ENCODE measurements at places on chromosomes 7 and 10. TPM values are rescaled to one million over a fixed set of nuclear protein-coding genes. Genes with fewer than 3 reads are reported as not detected.

- H3K4me3 ChIP-seq, result no peak overlapping the region
- H3K4me1 ChIP-seq, result peaks cover 14% of the 10 kb centered on the region
- H3K36me3 ChIP-seq, result no peaks in the 10 kb centered on the region
- no peak overlapping the region for H3K27ac ChIP-seq
- H3K27me3 ChIP-seq, result no peaks in the 10 kb centered on the region
Observed at GRCh38 chr10:323651-324293, 188.5 kb downstream of the ZMYND11 start.

DNA sequence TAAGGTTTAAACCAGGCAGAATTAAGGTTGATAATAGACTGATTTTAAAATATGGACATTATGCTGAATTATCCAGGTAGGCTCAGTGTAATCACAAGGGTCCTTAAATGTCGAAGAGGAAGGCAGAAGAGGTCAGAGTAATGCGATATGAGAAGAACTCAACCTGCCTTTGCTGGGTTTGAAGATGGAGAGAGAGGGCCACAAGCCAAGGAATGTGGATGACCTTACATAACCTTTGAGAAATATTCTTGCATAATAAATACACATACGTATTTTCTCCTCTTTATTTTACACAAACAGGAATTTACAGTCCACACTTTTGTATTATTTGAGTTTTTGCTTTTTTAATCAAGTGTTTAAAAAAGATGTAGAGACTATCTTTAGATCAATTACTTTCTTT, 88.5 kb downstream of the ST7 start:
- H3K4me1 ChIP-seq, result no peaks in the 10 kb centered on the region
- H3K27me3 ChIP-seq, result no peaks in the 10 kb centered on the region
- no peak for DNase-seq

DNA sequence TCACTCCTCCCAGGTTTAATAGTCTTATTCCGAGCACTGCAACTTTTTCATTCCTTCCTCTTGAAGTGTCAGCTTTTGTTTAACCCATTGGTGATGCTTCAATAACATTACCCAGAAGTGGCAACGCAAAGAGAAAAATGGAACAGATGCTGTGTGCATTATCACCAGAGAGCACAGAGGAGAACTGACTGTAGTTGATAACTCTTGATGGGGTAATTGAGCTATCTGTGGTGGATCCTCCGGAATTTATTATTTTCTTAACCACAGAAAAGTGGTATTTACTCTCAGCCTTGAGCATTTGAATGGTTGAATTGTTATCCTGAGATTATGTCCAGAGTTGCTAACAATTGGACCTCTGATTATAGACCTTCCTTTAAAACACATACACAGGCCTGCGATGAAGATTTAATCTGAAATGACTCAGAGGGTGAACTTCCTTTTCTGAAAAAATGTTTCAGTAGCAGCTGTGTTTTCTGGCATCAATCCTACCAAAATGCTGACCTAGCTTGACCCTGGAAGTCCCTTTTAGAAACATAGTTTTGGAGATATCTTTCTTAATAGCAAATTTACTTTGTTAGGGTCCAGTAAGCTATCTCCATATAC, 1584.4 kb upstream of the LRRTM3 start:
- no peak overlapping the region for H3K4me3 ChIP-seq
- H3K4me1 ChIP-seq, result no peaks in the 10 kb centered on the region
- H3K36me3 ChIP-seq, result no peaks in the 10 kb centered on the region

DNA sequence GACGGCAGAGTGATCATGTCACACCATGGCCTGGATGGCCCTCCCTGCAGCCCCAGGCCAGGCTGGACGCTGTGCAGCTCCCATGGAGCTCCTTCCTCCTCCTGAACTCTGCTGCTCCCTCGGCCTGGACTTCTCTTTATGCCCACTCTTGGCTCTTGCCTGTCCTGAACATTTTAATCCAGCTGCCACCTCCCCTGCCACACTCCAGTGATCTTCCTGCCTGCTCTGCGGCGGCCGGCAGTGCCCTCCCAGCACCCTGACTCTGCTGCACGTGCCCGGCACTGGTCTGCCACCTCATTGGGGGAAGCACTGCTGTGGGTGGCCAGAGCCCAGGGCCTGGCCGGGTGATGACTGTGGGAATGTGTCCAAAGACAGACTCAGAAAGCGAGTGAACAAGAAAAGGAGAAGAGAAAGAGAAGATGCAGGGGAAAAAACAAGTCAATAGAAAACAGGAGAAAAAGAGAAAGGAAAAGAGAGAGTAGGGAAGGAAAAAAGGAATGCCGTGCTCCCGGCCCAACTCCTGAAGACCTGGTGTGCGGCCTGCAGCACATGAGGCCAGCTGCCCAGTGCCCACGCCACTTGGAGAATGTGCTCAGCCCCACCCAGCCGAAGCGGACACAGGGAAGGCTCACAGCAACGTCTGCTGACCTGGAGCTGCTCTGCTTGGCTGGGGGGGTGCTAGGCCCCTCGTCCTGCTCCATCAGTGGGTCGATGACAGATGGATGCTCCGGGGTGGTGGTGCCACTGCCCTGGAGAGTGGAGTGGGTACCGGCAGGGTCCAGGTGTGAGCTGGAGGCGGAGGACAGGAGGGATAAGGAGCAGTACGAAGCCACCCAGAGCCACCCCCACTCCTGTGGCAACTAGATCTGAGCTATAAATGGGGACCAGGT, 115.9 kb downstream of the DLG5 start:
- no peak overlapping the region for H3K4me3 ChIP-seq
- H3K27me3 ChIP-seq, result no peaks in the 10 kb centered on the region
- DNase-seq, result no peak

GRCh38 chr10:49000437-49001398, 61.1 kb upstream of the LRRC18 start:
- H3K4me1 ChIP-seq, result no peaks in the 10 kb centered on the region
- no peak overlapping the region for H3K4me3 ChIP-seq
- H3K27ac ChIP-seq, result no peak overlapping the region
- no peak for DNase-seq
- no peaks in the 10 kb centered on the region for H3K36me3 ChIP-seq

DNA sequence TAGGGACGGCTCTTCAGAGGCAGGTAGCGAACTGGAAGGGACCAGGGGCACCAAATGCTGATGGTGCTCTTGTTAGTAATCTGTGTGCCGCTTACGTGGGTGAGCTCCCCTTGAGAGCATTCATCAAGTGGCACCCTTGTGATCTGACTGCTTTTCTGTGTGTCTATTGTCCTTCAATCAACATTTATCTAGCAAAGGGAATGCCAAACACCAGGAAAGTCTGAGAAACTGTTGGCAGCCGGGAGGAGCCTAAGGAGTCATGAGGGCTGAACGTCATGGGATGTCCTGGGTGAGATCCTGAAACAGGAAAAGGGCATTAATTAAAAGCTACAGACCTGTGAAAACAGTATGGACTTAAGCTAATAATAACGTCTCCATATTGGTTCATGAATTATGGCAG, 733.1 kb downstream of the TYW1 start:
- no peak for DNase-seq
- no peaks in the 10 kb centered on the region for H3K27me3 ChIP-seq
- H3K4me1 ChIP-seq, result no peaks in the 10 kb centered on the region
- H3K36me3 ChIP-seq, result no peaks in the 10 kb centered on the region
- H3K27ac ChIP-seq, result no peak overlapping the region

DNA sequence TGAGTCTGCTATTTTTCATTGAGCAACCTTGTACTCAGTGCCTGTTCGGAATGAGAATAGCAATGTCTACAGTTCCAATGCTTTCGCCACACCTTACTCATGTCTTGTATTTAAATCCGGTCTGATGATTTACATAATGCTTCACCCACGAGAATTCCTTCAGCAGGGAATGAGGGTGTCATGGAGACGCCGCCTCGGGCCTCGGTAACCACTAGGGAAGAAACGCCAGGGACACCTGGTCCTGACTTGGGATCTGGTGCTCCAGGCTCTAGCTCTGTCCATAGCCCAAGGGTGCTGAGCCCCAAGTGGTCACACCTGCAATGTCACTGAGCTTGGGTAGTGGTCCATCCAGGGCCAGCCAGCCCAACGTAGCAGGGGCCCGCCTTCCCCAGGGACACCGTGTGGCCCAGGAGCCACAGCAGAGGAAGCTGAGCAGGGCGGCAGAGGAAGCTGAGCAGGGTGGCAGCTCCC, 37.4 kb downstream of the PRKAG2 start:
- H3K27me3 ChIP-seq, result peaks cover 19% of the 10 kb centered on the region
- no peak for DNase-seq
- H3K4me3 ChIP-seq, result no peak overlapping the region
- H3K4me1 ChIP-seq, result peaks cover 7% of the 10 kb centered on the region
- no peaks in the 10 kb centered on the region for H3K36me3 ChIP-seq
- H3K27ac ChIP-seq, result no peak overlapping the region

- no peak overlapping the region for H3K4me3 ChIP-seq
- H3K27ac ChIP-seq, result no peak overlapping the region
- no peak for DNase-seq
- no peaks in the 10 kb centered on the region for H3K27me3 ChIP-seq
Observed at GRCh38 chr10:120115959-120116358, 223.4 kb downstream of the SEC23IP start.

- H3K27ac ChIP-seq, result no peak overlapping the region
- DNase-seq, result no peak
- no peaks in the 10 kb centered on the region for H3K27me3 ChIP-seq
- H3K4me3 ChIP-seq, result no peak overlapping the region
- H3K4me1 ChIP-seq, result peaks cover 9% of the 10 kb centered on the region
Observed at GRCh38 chr7:91957232-91957631, 16.6 kb downstream of the AKAP9 start.

DNA sequence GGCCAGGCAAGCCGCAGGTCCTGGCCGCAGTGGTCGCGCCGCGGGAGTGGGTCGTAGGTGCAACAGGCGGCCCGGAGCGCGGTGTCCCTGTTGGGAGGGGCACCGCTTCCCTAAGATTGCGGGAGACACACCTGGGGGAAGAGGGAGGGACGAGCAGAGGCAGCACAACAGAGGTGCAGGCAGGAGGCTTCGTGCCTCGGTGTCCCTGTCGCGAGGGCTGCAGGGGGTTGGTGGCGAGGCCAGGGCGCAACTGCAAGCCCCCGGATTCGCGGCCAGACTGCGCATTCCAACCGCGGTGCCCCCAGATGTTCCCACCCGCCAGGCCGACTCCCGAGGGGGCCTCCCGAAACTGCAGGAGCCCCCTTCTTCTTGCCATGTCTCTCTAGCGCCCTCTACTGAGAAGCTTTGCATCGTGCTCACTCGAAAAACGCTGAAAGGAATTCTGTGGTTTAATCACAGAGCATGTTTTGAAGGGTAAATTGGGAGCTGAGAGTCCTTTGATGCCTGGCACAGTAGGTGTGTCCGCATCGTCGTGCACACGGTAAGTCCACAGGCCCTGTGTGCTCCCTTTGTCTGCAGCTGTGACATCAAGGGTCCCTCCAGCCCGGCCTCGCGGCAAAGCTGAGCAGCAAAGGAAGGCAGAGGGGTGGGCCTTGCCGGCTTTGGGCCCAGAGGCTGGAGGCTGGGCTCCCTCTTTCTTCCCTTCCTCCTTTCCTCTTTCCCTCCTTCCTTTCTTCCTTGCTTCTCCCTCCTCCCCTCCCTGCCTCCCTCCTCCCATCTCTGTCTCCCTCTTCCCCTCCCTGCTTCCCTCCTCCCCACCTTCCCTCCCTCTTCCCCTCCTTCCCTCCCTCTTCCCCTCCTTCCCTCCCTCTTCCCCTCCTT, 6.2 kb upstream of the MBL2 start:
- H3K27ac ChIP-seq, result no peak overlapping the region
- H3K4me3 ChIP-seq, result no peak overlapping the region
- DNase-seq, result peak; percentile 41
- H3K4me1 ChIP-seq, result peaks cover 61% of the 10 kb centered on the region
- H3K27me3 ChIP-seq, result no peaks in the 10 kb centered on the region

GRCh38 chr10:126734967-126735366, 64.5 kb upstream of the C10orf90 start:
- H3K4me3 ChIP-seq, result no peak overlapping the region
- H3K4me1 ChIP-seq, result 0 out of 2 replicates have a peak, but pooled peaks cover 8% of the 10 kb centered on the region
- no peak overlapping the region for H3K27ac ChIP-seq
- H3K36me3 ChIP-seq, result no peaks in the 10 kb centered on the region

- no peaks in the 10 kb centered on the region for H3K36me3 ChIP-seq
- H3K4me3 ChIP-seq, result no peak overlapping the region
- no peak for DNase-seq
- H3K27me3 ChIP-seq, result no peaks in the 10 kb centered on the region
- H3K4me1 ChIP-seq, result no peaks in the 10 kb centered on the region
- no peak overlapping the region for H3K27ac ChIP-seq
Observed at GRCh38 chr10:129279446-129280154, 187.4 kb upstream of the MGMT start.

GRCh38 chr10:119120413-119120867, 16.5 kb downstream of the DENND10 start:
- peak; percentile 96 for DNase-seq
- peaks cover 58% of the 10 kb centered on the region for H3K4me1 ChIP-seq
- H3K36me3 ChIP-seq, result peaks cover 7% of the 10 kb centered on the region
- H3K27ac ChIP-seq, result peak overlapping the region; percentile 95

GRCh38 chr7:24313777-24314176, 29.8 kb downstream of the NPY start:
- H3K27ac ChIP-seq, result no peak overlapping the region
- no peaks in the 10 kb centered on the region for H3K27me3 ChIP-seq
- H3K4me1 ChIP-seq, result no peaks in the 10 kb centered on the region
- H3K36me3 ChIP-seq, result no peaks in the 10 kb centered on the region
- no peak for DNase-seq
- H3K4me3 ChIP-seq, result no peak overlapping the region

- peaks cover 6% of the 10 kb centered on the region for H3K27me3 ChIP-seq
- no peak overlapping the region for H3K27ac ChIP-seq
- no peak for DNase-seq
- H3K36me3 ChIP-seq, result no peaks in the 10 kb centered on the region
- H3K4me3 ChIP-seq, result peak overlapping the region; percentile 50
- peaks cover 10% of the 10 kb centered on the region for H3K4me1 ChIP-seq
Observed at GRCh38 chr7:139452958-139453672, 30.4 kb downstream of the KLRG2 start.

- no peaks in the 10 kb centered on the region for H3K36me3 ChIP-seq
- no peak for DNase-seq
- H3K27me3 ChIP-seq, result no peaks in the 10 kb centered on the region
- H3K4me1 ChIP-seq, result no peaks in the 10 kb centered on the region
Observed at GRCh38 chr10:61781969-61782403, 119.3 kb downstream of the CABCOCO1 start.

- H3K27me3 ChIP-seq, result peaks cover 4% of the 10 kb centered on the region
- no peak for DNase-seq
- H3K27ac ChIP-seq, result no peak overlapping the region
- H3K4me1 ChIP-seq, result no peaks in the 10 kb centered on the region
- no peaks in the 10 kb centered on the region for H3K36me3 ChIP-seq
Observed at GRCh38 chr7:28347475-28348318, 64.6 kb upstream of the CREB5 start.

DNA sequence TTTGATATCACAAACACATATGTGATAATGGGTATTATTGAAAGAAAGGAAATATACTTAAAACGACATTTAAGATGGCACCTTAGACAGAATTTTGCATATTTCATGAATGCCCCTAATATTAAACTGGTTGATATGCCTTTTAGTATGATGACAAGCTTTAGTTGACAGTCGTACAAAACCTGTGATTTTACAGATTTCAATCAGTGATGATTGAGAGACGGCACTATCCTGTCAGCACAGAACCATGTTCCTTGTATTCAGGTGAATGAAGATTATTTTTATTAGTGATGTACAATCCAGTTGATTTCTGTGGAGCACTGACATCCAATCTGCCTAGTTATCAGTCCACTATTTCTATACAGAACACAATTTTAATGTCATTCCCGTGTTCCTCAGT, 333.0 kb downstream of the CNTNAP2 start:
- H3K4me1 ChIP-seq, result no peaks in the 10 kb centered on the region
- H3K4me3 ChIP-seq, result no peak overlapping the region
- no peaks in the 10 kb centered on the region for H3K36me3 ChIP-seq
- H3K27me3 ChIP-seq, result no peaks in the 10 kb centered on the region
- DNase-seq, result no peak

Gene RHBDD2
- polyA plus RNA-seq, result 41.1 TPM

Gene SYNPO2L
- polyA plus RNA-seq, result not detected

Gene ADRA2A
- polyA plus RNA-seq, result not detected

Gene CLCN1
- polyA plus RNA-seq, result 0.01 TPM

Gene GPR158
- polyA plus RNA-seq, result not detected

Gene SLIT1
- polyA plus RNA-seq, result 0.09 TPM

Gene CBX3
- polyA plus RNA-seq, result 36.3 TPM
